ENCODE measurements at places on chromosomes 1 and 21.

GRCh38 chr1:97340951-97341350 lies 579.9 kb downstream of the DPYD start:
- DNase-seq, result peak; percentile 87

GRCh38 chr1:109368464-109368863 lies 29.3 kb downstream of the SORT1 start:
- no peak for DNase-seq

DNA sequence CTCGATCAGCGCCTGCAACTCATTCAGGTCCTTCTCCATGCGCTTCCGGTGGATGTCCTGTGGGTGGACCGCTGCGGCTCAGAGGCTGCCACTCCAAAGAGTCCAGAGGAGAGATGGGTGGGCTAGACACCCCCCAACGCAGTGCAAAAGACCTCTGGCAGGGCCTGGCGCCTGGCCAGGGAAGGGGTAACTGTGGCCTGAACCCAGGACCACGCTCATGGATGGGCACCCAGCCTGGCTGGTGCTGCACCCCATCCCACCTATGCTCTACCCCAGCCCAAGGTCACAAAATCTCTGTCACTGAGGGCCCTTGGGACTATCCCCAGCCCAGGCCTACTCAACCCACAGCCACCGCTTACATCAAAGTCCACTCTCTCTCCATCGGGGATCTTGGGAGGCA lies 12.2 kb downstream of the TNNT2 start:
- no peak for DNase-seq

- peak; percentile 95 for DNase-seq
Measured at GRCh38 chr21:41112740-41113692, 54.9 kb upstream of the BACE2 start.

GRCh38 chr1:33072707-33073106 lies 8.2 kb upstream of the AZIN2 start:
- no peak for DNase-seq

DNA sequence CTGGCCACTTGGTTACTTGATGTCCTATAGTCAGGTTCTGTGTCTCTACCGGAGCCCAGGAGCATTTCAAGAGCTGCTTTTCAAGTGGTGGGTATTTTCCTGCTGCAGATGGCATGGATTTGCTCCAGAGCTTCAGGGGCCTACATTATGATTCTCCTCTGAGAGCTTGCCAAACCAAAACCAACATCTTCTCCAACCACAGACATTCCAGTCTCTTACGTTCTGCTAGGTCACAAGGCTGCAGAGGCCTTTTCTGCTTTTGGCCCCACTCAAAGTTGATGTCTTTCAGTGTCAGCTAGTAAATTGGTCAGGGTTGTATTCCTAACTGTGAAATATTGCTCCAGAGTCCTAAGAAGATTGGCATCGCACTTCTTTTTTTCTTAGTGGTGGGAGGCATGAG lies 14.7 kb upstream of the AQP10 start:
- peak; percentile 63 for DNase-seq

- peak; percentile 16 for DNase-seq
Measured at GRCh38 chr1:7290971-7291970, 479.8 kb upstream of the VAMP3 start.

DNA sequence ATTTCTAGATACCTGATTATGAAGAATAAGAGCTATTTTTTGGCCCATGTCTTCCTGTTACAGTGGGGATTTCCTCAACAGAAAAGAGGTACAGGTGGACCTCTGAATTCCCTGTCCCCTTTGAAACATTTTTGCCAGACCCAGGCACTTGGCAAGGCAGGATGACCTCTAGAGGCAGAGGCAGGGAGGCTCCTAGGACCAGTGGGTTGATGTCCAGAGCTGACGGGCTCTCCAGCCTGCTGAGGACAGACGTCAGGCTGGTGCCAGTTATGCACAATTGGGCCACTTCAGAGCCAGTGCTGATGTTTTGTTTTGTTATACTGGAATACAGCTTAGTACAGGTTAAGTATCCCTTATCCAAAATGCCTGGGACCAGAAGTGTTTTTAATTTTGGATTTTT lies 18.5 kb upstream of the A3GALT2 start:
- no peak for DNase-seq

- no peak for DNase-seq
Measured at GRCh38 chr1:182281541-182281940, 110.0 kb downstream of the GLUL start.

- DNase-seq, result no peak
Measured at GRCh38 chr1:221687836-221688487, 53.9 kb downstream of the DUSP10 start.

GRCh38 chr21:17427157-17427556 lies 85.7 kb upstream of the CXADR start:
- no peak for DNase-seq

DNA sequence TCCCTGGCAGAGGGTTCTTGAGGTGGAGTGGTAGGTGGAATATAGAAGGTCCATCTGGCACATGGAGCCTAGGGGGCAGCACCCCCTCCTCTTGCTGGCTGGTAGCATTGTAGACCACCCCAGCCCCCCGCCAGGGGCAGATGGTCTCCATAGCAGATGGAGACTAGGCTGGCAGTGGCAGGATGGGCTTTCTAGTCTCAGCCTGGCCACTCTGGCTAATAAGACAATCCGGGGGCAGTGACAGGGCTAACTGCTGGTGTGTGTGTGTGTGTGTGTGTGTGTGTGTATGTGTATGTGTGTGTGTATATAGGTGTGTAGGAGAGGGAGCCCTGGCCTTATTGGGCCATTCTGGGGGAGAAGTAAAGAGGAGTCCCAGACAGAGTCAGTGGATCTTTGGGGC lies 16.1 kb downstream of the UTP11 start:
- DNase-seq, result no peak

GRCh38 chr1:29591601-29592260 lies 355.4 kb downstream of the PTPRU start:
- no peak for DNase-seq

GRCh38 chr1:30184393-30185141 lies 538.8 kb downstream of the MATN1 start:
- no peak for DNase-seq

DNA sequence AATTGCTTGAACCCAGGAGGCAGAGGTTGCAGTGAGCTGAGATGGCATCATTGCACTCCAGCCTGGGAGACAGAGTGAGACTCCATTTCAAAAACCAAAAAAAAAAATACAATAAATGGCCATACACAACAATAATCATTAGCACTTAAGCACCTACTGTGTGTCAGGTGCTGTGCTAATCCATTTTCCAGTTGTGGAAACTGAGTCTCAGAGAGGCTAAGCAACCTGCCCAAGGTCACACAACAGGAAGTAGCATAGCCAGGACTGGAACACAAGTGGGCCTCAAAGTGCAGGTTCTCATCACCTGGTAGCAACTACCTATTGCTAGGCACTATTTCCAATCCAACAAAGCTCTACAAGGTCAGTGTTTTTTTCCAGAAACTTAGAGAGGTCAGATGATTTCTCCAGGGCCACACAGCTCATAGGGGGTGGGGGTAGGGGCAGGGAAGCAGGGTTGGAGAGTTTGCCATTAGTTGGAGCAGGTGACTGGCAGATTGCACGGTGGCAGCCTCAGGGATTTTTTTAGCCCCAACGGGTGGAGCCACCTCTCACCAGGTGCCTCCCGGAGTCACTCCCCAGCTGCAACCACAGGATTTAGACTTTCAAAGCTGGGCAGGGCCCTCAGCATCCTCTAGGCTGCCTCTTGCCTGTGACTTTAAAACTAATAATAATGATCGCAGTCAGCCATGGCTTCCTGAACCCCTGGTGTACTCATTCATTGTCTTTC lies 52.5 kb upstream of the ID3 start:
- no peak for DNase-seq

DNA sequence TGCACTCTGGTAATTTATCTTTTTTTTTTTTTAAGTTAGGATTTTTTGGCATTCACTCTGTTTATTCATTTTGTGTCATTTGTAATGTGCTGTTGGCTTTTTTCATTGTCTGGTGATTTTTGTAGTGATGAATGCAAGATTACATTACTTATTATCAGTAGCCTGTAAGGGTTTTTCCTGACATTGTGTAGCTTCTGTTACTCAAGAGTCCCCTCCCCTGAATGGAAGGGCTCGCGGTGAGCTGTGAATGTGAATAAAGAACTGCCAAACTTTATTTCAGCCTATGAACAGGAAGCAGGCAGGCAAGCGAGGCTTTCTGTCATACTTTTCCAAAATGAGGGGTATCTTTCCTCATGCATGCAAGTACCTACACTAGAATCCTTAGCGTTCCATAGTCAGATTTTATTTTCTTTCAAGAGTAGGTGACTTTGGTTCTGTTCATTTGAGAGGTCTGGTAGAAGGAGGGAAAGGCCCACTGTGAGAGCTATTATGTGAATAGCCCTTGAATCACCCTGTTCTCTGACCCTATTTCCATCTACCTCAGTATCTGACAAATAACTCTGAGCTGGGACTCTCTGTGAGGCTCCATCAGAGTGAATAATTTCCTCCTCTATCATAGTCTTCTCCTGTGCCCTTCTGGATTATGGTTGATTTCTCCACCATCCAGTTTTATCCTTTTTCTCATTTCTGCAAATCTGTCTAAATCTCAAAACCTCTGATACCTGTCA lies 114.0 kb downstream of the CD247 start:
- DNase-seq, result peak; percentile 17

GRCh38 chr1:76231320-76231719 lies 156.8 kb downstream of the ST6GALNAC3 start:
- no peak for DNase-seq

DNA sequence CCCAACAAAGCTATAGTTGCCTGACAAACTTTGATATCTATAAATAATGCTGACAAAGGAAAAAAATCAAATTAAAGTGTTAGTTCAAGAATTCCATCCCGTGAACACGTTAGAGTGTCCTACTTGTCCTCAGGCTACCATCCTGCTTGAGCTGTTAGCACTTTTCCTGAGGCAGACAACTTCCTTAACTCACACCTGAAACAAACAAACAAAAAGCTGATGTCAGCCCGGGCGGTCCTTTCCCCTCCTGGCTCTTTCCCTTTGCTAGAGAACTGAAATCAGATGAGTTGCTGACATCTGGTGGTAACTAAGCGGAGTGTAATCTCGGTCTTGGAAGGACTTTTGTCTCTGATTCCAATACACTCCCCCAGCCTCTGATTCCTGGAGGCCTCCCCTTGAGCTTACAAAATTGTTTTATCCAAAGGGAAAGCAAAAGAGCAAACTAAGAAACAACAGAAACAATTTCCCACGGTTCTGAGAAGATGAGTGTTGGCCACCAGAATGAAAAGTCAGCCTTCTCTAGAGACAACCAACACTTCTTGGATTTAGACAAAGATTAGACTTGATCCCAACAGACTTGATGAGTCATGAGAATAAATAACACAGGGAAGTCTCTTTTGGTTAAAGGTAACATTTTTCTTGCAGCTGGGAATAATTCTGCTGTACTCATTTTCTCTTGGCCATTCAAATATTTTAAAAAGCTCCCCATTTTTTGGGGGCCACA lies 135.4 kb downstream of the PROX1 start:
- peak; percentile 84 for DNase-seq

GRCh38 chr1:223755992-223756775 lies 43.8 kb downstream of the CAPN2 start:
- no peak for DNase-seq

DNA sequence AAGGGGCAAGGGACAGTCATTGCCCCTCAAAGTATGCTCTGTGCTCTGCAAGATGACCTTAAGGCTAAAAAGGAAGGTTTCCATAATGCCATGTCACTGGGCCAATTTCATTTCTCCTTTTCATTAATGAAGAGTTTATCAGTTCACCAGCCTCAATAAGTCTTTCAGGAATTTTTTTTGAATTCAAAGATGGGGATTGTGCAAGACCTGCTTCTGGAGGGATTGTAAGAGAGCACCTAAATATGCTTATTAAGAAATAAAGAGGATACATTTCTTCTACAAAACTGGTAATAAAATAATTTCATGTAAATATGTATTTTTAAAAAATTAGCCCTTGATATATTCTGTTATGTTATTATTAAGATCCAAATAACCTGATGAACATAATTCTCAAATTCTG lies 86.8 kb upstream of the RGS4 start:
- no peak for DNase-seq

GRCh38 chr1:74205266-74205665 lies 7.2 kb downstream of the FPGT start:
- DNase-seq, result peak; percentile 60

DNA sequence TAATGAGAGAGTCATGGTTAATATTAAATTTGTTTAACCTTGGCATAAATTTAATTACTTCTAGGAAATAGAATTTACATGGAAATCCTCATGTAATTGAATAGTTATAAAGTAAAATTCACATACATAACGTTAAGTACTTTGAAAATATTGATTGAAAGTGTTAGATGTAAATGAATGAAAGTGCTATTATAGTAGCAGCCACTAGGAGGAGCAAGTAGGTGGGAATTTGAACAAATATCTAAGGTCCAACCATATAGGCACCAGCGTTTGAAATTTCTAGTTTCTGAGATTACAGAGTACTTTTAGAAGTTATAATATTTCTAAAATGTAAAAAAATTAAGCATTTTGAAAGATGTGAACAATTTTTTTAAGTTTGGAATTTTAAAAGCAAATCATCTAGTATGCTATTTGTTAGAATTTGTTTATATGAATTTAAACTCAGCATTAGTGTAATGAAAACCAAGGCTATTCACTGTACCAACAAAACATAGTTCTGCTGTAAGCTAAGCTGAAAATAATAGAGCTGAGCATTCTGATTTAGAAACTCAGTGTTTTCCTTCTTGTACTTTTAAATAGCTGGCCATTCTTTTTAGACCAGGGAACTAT lies 3.3 kb downstream of the B3GALT2 start:
- DNase-seq, result peak; percentile 68

DNA sequence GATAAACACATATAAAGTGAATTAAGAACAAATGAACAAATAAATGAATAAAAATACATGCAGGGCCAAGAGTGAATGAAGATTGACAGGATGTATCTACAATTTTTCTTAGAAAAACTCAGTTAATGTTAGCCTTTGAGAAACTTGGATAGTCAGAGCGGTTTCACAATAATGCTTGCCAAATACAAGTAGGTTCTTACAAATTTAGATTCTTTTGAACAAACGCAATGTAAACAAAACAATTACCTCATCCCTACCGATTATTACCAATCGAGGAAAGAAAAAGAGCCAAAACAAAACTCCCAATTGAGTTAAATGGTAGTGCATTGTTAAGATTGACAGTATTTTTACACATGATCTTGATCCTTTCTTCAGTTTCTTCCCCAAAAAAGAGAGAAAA lies 176.9 kb upstream of the DEPDC1 start:
- DNase-seq, result peak; percentile 4

DNA sequence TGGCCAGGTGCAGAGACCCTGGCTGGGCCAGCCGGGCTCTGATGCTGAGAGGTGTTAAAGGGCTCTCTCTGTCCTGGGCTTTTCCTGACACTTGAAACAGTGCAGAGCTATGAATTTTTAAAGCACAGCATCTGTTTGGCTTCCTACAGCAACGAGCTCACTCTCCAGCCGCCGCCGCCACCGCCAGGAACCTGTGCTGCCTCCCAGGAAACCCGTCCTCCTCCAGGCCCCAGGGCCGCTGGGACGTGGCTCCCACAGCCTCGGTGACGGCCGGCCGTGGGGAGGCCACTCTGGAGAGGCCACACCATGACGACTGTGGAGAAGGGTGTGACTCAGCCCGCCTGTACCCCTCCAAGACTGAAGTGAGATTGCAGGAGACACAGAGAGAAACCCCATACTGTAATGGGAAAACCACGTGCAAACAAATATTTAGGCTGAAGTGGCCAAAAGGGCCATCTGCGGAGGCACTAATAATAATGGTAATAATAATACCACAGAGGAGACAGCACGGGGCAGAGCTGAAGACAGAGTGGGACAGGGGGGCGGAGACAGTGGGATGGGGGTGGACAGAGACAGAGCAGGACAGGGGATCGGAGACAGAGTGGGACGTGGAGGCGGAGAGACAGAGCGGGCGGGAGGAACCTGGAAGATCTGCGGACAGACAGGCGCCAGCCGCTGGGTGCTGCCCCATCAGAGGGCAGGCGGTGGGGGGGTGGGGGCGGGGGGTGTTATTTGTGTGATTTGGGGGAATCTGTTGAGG lies 139.2 kb downstream of the CASZ1 start:
- no peak for DNase-seq

Measured in astrocyte of the hippocampus (primary cell).